Activated effector memory CD4-positive, alpha-beta T cell treated with anti-CD3 and anti-CD28 coated beads, Interleukin-2, amount 50 U/mL, for 16 hours (primary cell): ENCODE measurements at places on chromosomes 5 and 9.
A peak's percentile ranks its signal among the peaks of the same experiment; 100 is the strongest.

DNA sequence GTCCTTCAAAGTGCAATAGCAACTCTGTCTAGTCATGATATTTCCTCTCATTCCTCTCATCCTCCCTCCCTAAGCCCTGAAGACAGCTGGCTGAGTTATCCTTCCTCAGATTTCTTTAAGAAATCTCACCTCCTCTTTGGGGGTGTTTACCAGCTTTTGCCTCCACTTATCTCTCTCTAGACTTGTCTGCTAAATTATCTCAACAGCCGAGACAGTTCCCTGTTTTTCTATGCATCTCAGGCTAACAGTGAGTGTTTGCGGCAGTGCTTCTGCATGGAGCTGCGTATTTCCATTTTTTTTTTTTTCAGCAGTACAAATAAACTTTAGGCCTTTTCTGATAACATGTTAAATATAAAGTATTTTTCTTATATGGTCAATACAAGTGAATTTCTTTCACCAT lies 20.9 kb downstream of the KCTD16 start:
- no peak for DNase-seq

- no peak for DNase-seq
These were observed 417.5 kb upstream of the ADAMTSL1 start for GRCh38 chr9:18056269-18056992.

GRCh38 chr9:84146893-84147710 lies 166.5 kb downstream of the RMI1 start:
- DNase-seq: no peak

- no peak for DNase-seq
These were observed 325.6 kb downstream of the ENC1 start for GRCh38 chr5:74314906-74315305.

GRCh38 chr9:136764301-136764891 lies at the start of gene LCN15:
LCN15 (minus strand) TSS chr9:136764518; CDS start chr9:136764488, 30 bp downstream.
- peak; percentile 59 for DNase-seq

DNA sequence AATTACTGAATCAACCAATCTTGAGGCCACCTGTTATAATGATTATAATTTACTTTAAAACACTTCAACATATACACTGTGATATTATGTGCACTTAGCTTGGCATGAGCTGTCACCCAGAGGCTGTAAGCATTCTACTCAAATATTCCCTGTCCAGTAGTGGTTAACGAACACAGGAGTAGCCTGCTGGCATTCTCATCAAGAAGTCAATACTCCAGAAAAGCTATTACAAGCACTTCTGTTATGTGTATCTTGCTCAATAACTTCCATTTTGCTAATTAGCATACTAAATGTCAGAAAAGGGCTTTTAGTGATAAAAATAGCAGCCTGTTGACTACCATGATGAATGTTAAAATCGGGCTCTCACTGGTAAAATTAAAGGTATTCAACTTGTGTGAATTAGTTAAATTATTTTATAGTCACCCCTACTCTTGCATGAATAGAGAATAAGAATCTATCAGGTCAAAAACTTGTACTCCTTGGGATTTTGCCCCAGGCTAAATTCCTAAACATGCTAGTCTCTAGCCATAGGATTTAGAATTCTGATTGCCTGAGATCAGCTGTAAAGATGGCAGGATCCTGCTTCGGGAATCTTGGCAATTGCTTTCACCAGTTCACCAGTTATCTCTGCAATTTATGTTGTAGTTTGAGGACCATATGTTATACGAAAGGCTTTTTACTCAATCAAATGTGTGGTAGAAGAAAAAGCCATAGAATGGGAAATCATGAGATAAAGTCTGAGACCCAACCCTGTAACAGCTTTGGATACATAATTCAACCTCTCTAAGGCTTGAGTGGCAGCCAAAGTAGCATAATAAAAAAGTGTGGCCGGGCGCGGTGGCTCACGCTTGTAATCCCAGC lies 43.4 kb upstream of the PAM start:
- no peak for DNase-seq
